ENCODE measurements at places on chromosomes 11 and 22.

DNA sequence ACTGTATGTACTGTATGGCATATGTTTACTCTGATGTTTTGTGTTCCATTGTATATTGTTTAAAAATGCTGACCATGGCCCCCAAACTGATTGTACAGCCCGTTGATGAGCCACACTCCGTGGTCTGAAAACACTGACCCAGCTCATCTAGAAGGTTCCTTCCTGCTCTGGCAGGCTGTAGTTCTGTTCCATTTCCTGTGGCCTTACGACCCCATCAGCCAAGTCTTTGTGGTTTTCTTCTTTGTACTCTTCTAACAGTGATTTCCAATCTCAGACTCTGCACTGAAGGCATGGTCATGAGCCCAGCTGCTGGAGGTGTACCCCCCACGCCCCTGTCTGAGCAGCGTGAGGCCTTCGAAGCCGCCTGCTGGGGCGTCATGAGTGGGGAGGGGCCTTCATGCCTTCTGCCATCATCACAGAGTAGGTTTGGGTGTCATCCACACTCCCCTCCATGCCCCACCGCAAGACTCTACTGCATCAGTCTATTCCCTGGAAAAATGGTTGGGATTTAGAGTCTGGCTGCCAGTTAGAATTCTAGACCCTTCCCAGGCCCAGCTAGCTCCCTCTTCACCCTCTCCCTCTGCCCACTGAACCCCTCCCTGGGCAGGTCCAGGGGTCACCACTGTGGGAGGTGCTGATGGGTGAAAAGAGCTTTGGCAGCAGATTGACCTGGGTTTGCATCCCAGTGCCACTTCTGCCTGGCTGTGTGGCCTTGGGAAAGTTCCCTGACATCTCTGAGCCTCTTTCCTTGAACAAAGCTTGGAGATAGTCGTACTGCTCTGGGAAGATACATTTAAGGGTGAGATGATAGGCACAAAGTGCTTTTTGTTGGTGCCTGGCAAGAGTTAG lies 11.3 kb upstream of the C11orf96 start:
- DNase-seq = no peak

GRCh38 chr11:1167751-1168231 lies 10.0 kb downstream of the MUC5AC start:
- DNase-seq = no peak

- no peak for DNase-seq
Measured at GRCh38 chr11:109027851-109028250, 363.0 kb downstream of the DDX10 start.

DNA sequence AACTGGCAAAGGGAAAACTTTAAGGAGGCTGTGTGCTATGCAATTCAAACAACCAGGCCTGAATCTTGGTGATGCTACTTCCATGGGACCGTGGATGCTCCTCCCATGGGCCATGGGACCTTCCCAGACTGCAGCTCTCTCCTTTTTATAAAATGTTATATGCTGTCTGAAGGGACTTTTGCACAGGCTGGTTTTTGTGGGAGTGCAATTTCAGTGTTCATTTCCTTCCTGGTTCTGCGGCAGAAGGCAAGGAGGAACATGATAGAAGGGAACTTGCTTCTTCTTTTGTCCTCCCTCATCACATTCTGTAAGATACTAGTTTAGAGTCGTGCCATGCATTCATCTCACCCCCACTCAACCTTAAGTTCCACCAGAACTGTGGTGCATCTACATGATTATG lies 68.9 kb downstream of the C11orf58 start:
- no peak for DNase-seq

DNA sequence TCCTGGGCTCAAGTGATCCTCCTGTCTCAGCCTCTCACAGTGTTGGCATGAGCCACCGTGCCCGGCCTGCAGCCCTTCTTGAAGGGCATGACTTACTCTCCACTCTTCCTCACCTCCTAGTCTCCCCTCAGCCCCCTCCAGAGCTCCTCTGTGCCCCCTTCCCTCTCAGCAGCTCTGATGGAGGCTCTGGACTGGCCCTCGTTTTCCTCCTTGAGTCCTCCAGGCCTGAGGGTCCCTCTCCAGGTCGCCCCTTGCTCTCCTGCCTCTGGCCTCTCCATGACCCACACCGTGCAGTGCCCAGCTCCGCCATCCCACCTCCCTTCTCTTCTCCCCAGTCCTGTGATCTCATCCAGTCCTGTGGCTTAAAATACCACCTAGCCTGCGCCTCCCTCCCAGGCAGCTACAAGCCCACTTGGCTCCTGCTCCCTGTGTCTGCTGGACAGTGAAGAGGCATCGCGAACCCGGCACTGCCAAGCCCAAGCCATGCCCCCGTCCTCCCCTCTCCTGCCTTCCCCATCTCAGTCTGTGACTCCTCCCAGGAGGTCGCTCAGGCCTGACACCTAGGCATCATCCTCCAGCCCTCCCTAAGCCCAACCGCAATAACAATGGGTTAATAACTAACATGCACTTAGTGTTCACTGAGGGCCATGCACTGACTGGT lies 11.9 kb downstream of the KCNJ4 start:
- no peak for DNase-seq

DNA sequence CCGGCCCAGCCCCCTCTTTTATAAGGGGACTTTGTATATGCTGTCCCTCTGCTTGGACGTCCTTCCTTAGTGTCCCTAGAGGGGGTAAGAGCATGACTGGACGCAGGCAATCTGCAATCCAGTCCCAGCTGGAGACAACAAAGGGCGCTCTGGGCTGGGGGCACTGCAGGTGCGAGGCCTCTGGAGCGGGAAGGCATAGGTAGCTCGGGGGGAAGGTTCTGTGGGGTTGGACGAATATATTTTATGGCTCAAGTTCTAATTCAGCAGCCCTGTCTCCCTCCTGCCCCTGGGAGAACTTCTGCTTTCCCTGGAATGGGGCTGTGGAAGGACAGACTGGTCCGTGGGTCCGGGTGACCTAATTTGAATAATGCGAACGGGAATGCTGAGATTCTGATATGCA lies 40.0 kb downstream of the KCNJ4 start:
- DNase-seq = no peak

- DNase-seq = no peak
Measured at GRCh38 chr11:66124564-66124963, 54.5 kb downstream of the PACS1 start.

DNA sequence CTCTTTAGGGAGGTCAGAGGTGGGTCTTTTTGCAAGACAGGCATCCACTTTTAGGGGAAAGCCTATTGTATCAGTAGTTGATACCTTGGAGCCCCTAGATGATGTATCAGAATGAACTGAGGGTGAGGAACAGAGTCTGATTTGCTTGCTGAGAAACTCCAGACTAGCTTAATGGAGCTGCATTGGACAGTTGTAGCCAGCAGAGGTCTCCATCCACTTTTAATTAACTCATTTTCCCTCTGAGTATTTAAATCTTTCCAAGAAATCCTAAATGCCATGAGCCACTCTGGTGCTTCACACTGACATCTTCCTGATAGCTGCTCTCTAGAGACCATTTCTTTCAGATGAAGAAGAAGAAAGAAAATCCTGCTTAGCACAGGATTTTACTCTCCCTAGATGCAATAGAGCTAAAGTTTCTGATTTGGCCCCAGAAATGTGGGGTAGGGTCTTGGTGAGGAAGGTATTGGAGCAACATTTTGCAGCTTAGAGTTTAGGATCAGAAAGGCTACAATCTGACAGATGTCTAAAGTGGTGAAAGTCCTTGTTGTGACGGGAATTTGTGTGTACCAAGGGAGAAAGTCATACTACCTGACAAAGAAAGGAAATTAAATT lies 38.0 kb downstream of the EXT2 start:
- DNase-seq = no peak

GRCh38 chr11:31640611-31641010 lies 131.0 kb downstream of the ELP4 start:
- DNase-seq = no peak

GRCh38 chr11:8759634-8760033 lies 77.0 kb downstream of the RPL27A start:
- no peak for DNase-seq

DNA sequence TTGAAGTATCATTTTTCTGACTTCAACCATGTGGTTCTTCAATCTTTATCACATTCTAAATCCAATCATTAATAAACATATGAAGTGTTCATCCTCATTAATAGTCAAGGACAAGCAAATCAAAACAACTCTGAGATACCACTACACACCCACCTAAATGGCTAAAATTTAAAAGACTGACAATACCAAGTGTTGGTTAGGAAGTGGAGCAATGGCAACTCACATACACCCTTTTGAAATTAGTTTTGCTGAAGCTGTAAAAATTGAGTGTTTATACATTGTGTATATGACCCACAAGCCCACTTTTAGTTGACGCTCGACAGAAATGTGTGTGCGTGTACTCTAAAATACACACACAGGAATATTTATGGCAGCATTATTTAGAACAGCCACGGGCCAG lies 36.7 kb upstream of the LMO2 start:
- DNase-seq = no peak

DNA sequence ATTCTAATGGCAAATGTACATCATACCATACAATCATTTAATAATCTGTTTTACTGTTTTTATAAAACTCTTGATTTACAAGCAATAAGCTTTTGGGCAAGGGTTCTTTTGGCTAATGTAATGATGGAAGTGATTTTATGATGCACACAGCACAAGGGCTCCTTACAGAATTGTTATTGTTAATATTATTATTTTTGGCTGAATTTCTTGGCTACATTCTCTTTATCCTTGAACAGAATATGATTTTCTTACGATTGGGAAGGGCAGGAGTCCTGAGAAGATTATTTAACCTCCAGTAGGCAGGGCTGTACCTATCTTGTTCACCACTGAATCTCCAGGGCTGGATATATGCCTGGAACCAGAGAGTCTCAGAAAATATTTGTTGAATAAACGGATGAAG lies 70.4 kb upstream of the ARHGAP20 start:
- no peak for DNase-seq

DNA sequence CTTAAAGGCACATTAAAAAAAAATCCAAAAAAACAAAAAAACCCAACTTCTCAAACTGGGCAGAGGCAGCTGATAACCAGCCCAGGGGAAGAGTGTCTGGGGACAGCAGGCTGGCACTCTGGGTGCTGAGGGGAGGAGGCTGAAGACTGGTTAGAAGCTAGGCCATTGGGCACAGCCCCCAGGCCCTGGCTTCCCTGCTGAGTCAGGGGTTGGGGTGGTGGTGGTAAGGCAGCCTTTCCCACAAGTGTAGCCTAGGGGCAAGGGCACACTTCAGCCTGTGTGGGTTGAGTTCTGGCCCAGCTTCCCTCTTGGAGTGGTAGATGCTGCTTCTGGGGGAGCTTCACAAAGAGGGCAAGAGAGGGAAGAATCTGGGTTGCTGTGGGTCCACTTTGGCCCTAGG lies 16.3 kb upstream of the ARFGAP3 start:
- DNase-seq = no peak

- no peak for DNase-seq
Measured at GRCh38 chr11:12997168-12997567, 11.9 kb upstream of the RASSF10 start.

- no peak for DNase-seq
Measured at GRCh38 chr11:28690746-28691145, 582.6 kb downstream of the METTL15 start.

- DNase-seq = no peak
Measured at GRCh38 chr11:8983552-8983951, 19.3 kb upstream of the TMEM9B start.

DNA sequence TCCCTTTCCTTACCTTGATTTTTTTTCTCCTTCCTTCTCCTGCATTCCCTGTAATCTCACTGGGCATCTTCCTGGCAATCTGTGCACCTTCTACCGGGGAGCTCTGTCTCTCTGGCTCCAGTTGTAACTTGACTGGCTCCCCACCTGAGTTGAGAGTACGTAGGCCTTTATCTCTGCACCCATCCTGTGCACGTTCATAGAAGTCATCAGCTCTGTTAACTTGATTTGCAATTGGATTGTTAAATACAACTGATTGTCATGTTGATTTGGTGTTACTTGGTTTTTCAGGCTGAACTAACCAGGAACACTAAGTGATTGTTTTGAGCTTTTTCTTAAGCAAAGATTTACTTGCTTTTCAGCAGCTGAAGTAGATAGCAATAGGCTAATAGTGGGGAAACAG lies 11.8 kb downstream of the SWAP70 start:
- DNase-seq = no peak

DNA sequence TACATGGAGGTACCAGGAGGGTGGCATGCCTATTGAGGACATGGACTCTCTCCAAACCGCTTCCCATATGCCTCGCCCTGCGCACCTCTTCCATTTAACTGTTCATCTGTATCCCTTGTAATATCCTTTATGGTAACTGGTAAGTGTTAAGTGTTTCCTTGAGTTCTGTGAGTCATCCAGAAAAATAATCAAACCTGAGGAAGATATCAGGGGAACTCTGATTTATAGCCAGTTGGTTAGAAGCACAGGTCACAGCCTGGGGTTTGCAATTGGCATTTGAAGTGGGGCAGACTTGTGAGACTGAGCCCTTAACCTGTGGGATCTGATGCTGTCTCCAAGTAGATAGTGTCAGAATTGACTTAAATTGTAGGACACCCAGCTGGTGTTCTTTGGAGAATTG lies 27.6 kb upstream of the CAT start:
- DNase-seq = no peak

- no peak for DNase-seq
Measured at GRCh38 chr22:27725661-27726060, 75.9 kb downstream of the MN1 start.

- DNase-seq = no peak
Measured at GRCh38 chr22:23549198-23549595, 30.9 kb downstream of the IGLL1 start.

DNA sequence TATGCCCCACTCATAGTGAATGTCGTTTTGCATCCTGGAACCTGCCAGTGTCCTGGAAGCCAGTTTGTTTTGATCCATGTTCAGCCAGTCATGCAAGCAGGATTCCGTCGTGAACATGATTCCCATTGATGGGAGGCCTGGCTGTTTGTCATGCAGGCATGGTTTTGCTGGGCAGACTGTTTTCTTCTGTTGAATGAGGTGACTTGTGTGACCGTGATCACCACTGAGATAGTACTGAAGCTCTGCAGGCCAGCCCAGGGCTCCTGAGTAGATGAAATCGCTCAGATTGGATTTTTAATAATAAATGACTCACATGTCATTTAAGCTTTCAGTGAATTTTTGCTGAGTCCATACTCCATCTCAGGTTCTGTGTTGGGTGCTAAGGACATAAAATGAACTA lies 117.8 kb downstream of the PDE2A start:
- DNase-seq = no peak

DNA sequence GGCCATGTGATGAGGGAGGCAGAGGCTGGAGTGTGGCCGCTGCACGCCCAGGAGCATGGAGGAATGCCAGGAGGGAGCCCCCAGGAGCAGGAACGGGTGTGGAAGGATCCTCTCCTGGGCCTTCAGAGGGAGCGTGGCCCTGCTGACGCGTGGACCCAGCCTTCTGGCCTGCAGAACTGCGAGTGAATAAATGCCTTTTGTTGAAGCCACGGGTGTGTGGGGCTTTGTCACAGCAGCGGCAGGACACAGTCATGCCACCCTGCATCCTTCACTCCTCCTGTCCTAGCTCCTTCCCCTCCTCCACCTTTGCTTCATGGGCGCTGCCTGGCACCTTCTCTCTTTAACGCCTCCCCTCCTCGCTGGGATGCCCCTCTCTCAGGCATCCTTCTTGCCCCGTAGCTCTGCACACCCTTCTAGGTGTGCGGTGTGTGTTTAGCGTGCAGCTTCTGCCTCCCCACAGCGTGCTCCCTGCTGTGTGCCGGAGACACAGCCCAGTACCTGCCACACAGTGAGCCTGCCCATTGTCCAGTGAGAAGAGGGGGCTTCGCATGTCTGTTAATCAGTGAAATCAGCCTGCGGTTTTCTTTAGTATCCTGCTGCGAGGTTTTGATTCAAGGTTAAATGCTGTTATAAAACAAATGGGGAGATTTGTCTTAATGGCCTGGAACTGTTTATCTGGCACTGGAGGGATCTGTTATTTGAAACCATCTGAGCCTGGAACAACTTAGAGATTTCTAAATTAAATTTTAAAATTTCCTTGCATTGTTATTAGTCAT lies 459.6 kb downstream of the TBC1D22A start:
- no peak for DNase-seq

Measured in CD4-positive, alpha-beta T cell (primary cell).